ENCODE measurements at places on chromosomes 3 and 15. TPM values are rescaled to one million over a fixed set of nuclear protein-coding genes. Genes with fewer than 3 reads are reported as not detected.

IQCF5 gene
- polyA plus RNA-seq, result not detected

NUP210 gene
- polyA plus RNA-seq, result 45.4 TPM

RASGRP1 gene
- polyA plus RNA-seq, result 108 TPM

ISLR gene
- polyA plus RNA-seq, result not detected

SCAMP5 gene
- 0.25 TPM for polyA plus RNA-seq

PLSCR2 gene
- polyA plus RNA-seq, result not detected

USP13 gene
- 3.5 TPM for polyA plus RNA-seq

DPPA4 gene
- not detected for polyA plus RNA-seq

HES1 gene
- polyA plus RNA-seq, result 0.71 TPM

ACTC1 gene
- not detected for polyA plus RNA-seq

RTP1 gene
- not detected for polyA plus RNA-seq

SPTSSB gene
- not detected for polyA plus RNA-seq

SMAD6 gene
- not detected for polyA plus RNA-seq

DAZL gene
- not detected for polyA plus RNA-seq

SCAANT1 gene
- not detected for polyA plus RNA-seq

MESP2 gene
- not detected for polyA plus RNA-seq

GHSR gene
- polyA plus RNA-seq, result not detected

All from CD4-positive, CD25-positive, alpha-beta regulatory T cell (primary cell).